ENCODE measurements at places on chromosomes 12 and 14. TPM values are rescaled to one million over a fixed set of nuclear protein-coding genes. Genes with fewer than 3 reads are reported as not detected.

GRCh38 chr14:22337938-22338337 is 251.1 kb downstream of the DAD1 start:
- H3K36me3 ChIP-seq, result no peaks in the 10 kb centered on the region
- no peak overlapping the region for H3K4me3 ChIP-seq
- no peak for DNase-seq
- H3K27me3 ChIP-seq, result peaks cover 2% of the 10 kb centered on the region

DNA sequence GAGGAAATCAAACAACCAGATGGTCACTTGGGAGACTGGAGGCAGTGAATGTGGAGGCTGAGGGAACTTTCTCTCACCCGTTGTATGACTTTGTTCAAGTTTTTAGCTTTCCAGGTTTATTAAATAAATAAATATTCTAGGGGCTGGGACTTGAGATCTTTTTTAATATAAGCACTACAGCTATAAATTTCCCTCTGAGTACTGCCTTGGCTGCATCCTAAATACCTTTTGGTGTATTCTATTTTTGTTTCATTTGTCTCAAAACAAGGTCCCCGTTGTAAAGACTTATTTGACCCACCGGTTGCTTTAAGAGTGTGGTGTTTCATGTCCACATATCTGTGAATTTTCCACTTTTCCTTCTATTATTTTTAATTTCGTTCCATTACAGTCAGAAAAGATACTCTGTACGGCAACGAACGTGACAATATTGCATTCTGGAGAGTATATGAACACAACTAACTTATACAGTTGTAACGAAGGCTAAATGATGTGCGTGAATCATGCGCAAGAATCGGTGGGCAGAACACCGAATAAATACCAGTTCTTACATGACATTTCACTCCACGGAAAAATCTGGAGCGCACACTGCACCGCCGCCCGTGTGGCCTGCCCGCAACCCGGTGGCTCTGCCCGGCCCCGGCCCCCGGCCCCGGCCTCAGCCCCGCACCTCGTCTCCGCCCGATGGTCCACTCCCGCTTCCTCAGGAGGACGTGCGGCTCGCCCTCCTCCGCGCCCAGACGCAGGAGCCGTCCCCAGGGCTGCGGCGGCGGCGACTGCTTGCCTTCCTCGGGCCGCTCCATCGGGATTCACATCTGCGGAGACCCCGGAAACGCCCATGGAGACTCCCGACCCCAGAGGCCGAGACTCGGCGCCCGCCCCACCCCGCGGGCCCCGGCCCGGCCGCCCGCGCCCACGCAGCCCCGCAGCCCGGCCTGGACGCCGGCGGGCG is 602 bp downstream of the CHFR start:
- peak overlapping the region; percentile 76 for H3K27ac ChIP-seq
- no peaks in the 10 kb centered on the region for H3K27me3 ChIP-seq
- peak overlapping the region; percentile 90 for H3K4me3 ChIP-seq
- no peak for DNase-seq
- peaks cover 16% of the 10 kb centered on the region for H3K4me1 ChIP-seq

The IL22 gene
- polyA plus RNA-seq, result not detected

The KERA gene
- polyA plus RNA-seq, result not detected

- no peak overlapping the region for H3K27ac ChIP-seq
- no peaks in the 10 kb centered on the region for H3K36me3 ChIP-seq
- H3K4me3 ChIP-seq, result no peak overlapping the region
- no peak for DNase-seq
These were observed 42.0 kb downstream of the IQSEC3 start for GRCh38 chr12:108594-108993.
